SJCRH30 (cell line): ENCODE measurements at places on chromosomes 12 and 14.

DNA sequence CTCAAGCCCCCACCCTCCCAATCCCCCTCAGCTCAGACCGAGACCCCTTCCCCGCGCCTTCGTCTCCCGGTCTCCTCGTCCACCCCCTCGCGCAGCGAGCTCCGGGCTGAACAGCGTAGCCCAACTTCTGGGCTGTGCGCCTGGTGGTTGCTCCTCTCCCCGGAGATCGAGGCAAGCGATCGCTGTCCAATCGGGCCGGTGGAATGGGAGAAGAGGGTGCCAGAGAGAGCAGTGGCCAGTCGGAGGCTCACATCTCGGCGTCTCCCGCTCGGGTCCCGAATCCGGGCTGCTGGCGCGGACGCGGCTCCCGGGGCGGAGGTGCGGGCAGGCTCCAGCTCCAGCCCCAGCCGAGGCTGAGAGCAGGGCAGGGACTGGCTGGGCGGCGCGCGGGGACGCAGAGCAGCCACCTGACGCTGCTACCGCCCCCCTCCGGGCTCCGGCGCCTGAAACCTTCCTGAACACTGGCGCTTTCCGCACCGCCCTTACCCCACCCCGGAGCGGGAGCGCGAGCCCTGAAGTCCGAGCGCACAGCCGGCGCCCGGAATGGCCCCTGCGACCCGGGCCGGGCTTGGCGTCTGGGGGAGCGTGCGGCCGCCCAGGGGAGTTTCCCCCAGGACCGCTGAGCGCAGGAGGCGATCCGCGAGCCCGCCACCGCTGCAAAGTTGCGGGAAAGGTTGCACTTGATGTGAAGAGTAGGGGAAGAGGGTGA lies 508 bp upstream of the KCNH5 start:
- no peak for DNase-seq

- no peak for DNase-seq
Measured at GRCh38 chr12:131087302-131087818, 133.7 kb downstream of the ADGRD1 start.

DNA sequence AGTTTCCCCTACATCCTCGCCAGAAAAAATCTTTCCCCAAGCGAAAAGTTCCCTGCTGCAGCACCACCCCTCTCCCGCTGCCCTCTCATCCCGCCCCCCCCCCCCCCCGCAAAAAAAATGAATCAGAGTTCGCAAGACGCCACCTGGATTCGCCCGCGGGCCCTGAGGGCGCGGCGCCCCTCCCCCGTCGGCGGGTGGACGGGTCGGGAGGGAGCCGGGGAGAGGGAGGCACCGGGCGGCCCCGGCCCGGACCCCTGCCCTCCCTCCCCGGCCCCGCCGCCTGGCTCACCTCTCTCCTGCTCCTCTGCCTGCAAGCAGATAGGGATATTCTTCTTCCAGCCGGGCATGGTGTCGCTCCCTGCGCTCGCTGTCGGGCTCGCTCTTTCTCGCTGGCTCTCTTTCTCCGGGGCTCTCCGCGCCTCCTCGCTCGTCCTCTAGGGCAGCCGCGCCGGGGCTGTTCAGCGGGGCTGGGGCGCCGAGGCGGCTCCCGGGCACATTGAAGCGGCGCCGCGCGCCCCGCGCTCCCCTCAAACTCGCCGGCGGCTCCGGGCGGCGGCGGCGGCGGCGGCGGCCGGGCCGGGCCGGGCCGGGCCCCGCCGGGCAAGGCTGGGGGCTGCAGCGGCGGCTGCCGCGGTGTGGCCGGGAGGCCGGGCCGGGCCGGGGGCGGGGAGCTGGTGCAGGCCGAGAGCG lies 200.3 kb upstream of the CAND1 start:
- DNase-seq, result peak; percentile 72

- DNase-seq, result no peak
Measured at GRCh38 chr14:68768316-68768715, 24.6 kb downstream of the ZFP36L1 start.

DNA sequence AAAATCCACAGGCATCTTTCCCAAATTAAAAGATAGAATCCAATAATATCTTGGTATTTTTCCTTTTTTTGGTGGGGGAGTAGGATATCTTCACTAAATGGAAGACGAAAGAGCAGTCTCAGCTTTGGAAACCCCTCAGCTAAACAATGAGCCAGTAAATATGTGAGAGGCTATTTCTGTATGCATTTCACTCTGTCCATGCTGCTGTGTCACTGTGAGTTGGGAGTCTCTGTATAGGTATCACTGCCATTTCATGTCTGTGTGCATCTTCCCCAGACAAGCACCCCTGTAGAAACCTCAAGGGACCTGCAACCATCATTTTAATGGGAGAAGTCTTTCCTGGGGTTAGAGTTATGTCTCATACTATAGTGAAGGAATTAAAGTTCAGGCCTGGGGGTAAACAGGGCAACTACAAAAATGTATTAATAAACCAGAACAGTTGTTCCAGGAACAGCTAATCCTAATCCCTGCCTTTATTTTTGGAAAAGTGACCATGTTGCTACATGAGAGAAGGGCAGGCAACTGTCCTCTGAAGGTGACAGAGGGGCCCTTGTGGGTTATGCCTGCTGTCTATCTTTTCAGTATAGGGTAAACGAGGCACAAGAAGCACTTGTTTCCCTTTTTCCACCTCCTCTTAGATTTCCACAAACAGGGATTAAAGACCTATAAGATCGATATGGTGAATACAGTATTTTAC lies 11.3 kb upstream of the STAC3 start:
- peak; percentile 51 for DNase-seq

DNA sequence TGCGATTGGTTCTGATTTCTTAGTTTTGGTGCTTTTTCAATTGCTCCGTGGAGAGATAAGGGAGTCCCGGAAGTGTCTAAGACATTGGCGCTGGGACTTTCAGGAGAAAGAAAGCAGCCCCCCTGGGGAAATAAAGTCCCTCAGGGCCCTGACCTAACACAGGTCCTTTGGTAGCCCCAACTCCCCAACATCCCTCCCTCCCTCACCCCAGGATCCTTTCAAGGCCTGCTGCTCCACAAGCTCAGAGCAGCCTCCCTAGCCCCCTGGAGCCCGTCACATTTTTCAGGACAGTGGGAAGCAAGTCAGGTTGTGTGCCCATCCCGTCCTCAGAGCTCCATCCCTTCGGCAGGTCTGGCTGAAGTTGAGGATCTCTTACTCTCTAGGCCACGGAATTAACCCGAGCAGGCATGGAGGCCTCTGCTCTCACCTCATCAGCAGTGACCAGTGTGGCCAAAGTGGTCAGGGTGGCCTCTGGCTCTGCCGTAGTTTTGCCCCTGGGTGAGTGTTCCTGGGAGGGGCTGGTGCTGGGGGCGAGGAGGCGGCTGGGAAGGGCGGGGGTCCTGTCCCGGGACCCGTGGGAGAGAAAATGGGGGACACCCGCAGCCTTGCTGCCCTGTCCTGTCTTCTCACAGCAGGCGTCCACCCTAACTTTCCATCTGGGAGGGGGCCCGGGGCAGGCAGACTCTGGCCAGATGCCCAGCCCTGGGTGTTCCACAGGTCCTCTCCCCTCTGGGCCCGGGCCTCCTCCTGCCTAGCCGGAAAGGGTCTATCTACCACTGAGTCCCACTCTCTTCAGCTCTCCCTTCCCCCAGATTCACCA lies 950 bp downstream of the IFI27 start:
- no peak for DNase-seq

GRCh38 chr12:112564160-112564784 lies 145.5 kb downstream of the PTPN11 start:
- DNase-seq, result no peak

- DNase-seq, result no peak
Measured at GRCh38 chr14:90674716-90675115, 141.5 kb downstream of the TTC7B start.

- DNase-seq, result no peak
Measured at GRCh38 chr12:79524507-79525148, 166.1 kb downstream of the PAWR start.

DNA sequence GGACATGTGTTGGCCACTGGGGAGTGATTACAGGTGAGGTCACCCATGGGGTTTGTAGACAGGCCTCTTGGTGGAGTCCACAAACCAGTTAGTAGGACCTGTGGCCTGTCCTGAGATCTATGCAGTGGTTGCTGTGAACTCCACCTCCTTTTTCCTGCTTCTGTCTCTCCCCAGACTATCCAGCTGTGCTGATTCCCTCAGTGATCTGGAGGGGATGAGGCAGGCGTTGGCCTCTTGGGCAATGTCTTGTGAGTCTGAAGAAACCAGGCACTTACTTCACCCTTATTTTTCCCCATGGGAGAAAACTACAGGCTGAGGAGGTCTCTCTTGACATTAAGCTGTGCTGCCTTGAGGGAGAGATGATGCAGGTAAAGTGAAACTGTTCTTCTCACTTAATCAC lies 257.2 kb upstream of the PRICKLE1 start:
- DNase-seq, result no peak
